ENCODE measurements at places on chromosomes 5 and 9. TPM values are rescaled to one million over a fixed set of nuclear protein-coding genes. Genes with fewer than 3 reads are reported as not detected.

The FAM151B gene
- 2.1 TPM for polyA plus RNA-seq

The GARIN3 gene
- not detected for polyA plus RNA-seq

DNA sequence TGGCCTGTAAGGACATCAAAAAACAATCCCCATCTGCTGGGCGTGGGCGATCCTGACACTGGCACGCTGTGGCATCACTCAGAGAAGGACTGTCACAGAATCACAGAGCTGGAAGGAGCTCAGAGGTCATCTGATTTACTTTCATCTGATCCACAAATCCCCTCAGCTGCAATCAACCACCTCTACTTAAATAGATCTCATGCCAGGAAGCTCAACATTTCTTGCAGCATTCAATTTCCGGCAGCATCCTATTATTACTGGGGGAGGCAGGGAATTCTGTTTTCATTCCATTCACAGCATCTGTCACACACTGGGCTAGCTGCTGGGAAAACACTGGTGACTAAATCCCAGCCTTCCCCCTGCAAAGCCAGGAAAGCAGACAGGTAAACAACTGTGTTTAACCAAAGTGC lies 38.3 kb downstream of the RETREG1 start:
- DNase-seq, result no peak

DNA sequence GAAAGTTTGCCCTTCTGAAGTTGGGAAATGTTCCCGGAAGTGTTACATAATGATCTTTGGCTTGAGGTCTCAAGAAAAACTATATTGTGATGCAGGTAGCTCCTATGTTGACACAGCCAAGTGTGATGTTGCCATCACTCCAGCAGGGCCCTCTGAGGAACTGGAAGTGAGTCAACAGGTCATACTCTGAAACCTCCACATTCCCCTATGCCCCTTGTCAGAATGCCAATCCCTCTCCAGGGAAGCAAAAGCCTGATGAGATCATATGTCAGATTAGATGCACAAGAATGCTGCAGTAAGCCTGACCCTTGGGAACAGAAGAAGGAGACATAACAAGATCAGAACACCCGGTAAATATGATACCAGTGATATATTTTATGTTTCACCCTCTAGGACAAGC lies 66.8 kb upstream of the ITGA2 start:
- no peak for DNase-seq

GRCh38 chr9:100577776-100578448 lies at the start of gene CAVIN4:
CAVIN4 (plus strand) TSS chr9:100578079; CDS start chr9:100578144, 65 bp downstream.
- no peak for DNase-seq

- DNase-seq, result no peak
These were observed 14.7 kb upstream of the NINJ1 start for GRCh38 chr9:93148721-93149120.

DNA sequence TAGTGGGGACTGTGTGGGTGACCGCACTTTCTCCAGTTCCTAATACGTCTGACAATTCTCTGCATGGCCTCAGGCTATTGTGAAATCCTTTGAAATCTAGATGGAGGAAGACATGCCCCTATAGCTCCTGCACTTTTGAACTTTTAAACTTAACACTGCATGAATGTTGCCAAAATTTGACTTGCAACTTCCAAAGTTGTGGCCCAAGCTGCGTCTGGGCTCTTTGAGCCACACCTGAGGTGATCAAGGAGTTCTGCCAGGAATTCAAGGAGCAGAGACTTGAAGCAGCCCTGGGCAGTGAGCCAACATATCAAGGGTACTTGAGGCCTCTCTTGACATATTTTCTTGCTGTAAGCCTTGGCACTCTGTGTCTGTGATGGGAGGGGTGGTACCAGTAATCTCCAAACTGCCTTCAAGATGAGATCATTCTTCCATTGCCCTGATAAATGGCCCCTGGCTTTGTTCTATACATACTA lies 1336.1 kb upstream of the CDH9 start:
- DNase-seq, result no peak

DNA sequence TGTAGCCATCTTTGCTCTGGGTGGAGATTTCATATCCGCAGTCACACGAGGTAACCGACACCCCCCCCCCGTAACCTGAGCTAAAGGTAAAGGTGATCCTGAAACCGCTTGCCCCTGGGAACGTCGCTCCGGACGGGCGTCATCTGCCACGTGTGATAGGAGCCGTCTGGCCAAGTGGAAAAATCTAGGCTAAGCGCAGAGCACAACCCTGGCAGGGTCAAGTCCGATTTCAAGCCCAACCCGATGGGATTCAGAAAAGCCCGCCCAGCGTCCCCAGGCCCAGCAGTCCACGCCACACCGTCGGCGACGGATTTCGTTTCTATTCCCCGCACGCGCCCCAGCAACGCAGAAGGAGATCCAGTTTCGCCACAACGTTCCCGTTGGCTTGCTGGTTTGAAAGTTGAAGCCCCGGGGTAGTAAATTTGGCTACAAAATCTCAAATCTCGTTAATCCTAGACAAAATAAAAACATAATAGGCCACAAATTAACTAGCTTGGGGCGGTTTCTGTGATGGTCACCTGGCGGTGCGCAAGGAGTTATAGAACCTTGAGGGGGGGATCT lies 32.4 kb upstream of the NFIB start:
- no peak for DNase-seq

DNA sequence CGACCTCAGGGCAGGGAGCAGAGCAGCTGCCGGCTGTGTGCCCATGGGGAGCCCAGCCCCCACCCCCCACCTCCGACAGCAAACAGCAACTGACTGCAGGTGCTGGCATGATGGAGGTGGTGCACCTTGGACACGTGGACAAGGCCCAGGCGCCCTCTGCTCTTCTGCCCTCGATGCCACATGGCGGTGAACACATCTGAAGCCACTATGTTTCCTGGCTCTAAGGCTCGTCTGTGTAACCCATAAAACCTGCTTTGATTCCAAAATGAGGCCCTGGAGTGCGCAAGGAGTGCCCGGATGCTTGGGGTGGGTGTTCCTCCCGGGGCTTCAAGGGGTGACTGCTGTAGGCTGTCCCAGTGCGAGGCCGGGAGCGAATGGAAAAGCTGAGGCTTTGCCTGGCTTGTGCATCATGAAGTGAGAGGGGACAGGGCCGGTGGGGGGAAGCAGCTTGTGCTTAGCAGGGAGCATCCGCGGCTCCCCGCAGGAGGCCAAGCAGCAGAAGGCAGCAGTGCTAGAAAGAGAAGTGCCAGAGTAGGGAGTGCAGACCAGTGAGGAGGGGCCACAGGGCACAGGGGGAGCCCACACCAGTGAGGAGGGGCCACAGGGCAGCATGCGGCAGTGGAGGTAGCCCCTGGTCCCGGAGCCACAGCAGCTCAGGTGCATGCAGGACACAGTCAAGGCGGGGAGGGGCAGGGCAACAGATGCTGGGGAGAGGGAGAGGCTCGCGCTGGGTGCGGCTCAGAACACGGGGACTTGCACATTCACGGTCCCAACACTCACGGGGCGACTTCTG lies 30.0 kb downstream of the NKD2 start:
- DNase-seq, result no peak
